T-helper 2 cell (primary cell): ENCODE measurements at places on chromosomes 3 and 15.

- no peak for DNase-seq
Observed at GRCh38 chr3:138114431-138114918, 933 bp downstream of the DZIP1L start.

DNA sequence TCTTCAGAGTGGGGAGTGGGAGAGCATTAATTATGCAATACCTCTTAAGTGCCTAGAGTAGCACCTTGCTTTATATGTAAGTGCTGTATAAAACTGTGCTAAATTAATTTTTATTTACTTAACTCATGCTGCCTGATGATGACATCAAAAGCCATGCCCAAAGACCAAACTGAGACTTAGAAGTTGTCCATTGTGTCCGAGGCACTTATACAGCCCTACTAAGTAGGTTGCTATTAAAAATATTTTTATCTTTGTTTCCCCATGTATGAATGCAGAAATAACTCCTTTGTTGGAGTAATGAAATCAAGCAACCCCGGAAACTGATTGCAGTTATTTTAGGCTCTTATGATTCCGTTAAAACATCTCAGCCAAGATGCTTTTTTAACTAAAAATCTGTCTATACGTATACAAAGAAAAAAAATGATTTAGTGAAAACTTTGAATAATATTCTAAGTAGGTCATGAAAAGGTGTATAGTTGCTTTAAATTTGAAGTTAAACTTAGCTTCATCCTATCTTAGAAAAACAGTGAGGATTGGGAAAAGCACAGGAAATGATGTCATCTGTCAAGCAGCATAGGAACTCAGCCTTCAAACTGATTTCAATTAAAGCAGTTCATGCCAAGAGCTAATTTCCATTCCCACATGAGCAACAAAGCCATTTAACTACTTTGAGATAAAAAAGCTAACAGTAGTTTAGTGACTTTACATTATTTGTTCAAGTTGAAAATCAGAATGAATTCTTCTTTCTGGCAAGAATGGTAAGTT is 43.0 kb downstream of the FBN1 start:
- no peak for DNase-seq

GRCh38 chr3:46368569-46368968 is 2.2 kb upstream of the CCR5 start:
- DNase-seq = peak; percentile 29

- no peak for DNase-seq
Observed at GRCh38 chr3:33441225-33441976, 1.2 kb upstream of the UBP1 start.

DNA sequence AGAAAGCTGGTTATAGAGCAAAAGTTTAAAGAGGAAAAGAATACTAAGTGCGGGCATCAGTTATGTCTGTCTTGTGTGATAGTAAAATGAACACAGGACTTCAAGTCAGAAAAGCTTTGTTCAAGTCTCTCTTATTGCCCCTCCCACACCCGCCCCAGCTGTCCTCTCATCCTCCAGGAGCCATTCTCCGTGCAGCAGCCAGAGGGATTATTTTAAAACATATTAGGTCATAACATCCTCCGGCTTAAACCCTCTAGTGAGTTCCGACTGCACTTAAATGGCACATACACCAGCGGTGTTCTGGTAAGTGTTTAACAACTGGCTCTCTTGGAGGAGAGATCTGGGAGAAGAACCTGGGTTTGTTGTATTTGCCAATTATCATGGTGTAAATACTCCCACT is 104.8 kb upstream of the TNFAIP8L3 start:
- no peak for DNase-seq

DNA sequence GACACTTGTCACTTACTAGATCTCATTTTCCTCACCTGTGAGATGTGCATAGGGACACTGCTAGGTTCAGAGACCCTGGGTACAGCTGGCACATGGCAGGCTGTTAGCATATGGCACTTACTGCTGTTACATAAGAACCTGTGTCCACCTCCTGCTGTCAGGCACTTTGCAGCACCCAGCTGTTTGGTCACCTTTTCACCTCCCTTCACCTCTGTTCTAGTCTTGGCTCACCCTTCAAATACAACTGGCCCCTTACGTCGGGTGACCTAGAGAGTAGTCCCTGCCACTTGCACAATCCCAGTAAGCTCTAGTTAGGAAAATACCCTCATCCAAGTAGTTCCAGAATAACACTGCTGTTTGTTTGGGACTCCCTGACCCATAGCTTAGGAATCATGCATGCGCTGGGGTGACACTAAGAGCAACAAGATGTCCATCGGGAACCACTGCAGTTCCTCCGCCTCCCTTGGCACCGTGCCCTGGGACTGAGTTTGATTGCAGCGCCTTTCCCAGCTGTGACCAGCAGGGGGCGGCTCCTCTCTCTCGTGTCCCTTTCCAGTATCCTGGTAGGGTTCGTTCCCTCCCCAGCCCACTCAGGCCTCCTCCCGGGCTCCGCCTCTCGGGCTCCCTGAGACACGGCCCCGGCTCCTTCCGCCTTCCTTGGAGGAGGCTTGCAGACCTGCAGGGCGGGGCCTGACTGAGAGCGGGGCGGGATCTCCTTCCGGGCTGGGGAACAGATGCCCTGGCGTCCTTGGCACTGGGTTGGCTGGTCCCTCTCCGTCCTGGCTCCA is 78.6 kb downstream of the ABHD5 start:
- DNase-seq = peak; percentile 64

- no peak for DNase-seq
Observed at GRCh38 chr3:71103430-71103921, 480.1 kb downstream of the FOXP1 start.

DNA sequence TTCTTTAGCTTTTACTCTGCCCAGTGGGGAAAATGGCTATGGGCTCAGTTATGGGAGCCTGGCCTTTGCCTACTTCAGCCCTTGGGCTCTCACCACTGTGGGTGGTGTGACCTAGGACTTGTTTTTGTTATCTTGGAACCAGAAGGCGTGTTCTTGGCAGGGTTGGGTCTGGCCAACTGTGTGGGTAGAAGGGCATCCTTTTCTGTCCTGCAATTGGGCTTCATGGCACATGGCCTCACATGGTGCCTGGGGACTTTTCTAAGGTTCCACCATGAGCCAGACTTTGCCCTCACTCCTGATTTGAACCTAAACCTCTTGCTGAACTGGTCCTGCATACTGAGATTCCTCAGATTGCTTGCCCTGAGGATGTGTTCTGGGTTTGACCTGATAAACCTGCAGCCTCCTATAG is 1.7 kb downstream of the GLYCTK start:
- no peak for DNase-seq

DNA sequence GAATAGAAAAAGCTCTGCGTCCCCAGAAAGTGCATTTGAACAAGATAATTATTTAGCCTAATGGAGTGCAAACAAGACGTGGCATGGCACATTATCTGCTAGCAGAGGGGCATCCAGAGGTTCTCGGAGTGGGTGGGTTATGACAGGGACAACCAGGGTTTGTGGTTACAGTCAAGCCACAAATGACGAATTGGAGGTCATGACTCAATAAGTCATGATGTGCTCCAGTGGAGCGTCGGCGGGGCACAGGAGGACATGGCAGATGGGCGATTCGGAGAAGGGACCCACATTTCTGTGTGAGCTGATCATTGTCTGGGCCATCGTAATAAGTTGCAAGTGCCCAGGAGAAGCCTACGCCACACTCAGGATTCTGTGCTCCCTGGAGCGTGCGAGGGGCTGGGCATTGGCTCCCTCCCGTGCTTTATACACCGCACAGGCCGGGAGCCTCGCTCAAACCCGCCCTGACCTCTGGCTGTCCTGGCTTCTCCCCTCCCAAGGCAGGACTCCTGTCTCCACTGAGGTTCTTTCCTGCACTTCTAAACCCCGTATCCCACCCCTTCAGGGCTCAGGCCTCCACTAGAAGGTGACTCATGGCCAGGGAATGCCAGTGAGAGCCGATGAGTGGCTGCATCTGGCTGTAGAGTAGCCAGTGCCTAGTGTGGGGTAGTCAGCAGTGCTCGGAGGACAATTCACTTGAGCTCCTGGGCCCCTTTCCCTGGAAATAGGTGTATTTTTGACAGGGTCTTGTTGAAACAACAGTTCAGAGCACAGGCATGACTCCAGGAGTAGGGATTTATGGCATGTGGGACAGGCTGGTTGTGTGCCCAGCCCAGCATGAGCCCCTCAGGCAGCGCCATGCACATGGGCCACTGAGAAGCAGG is 67.4 kb downstream of the GRIP2 start:
- peak; percentile 17 for DNase-seq

DNA sequence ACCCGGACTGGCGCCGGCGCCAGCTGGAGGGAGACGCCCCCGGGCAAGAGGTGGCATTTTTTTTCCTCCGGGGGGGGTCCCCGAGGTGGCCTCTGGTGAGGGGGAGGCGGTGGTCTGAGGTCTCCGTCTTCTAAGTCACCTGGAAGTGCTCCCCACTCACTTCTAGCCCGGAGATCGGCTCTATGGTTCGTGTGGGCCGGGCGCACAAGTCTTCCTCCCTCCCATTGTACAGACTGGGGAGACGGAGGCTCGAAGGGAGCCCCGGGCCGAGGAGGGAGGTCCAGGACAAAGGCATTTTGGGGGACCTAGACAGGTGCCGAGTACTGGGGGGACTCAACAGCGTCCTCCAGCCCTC is 4.4 kb downstream of the GATA2 start:
- no peak for DNase-seq

- DNase-seq = no peak
Observed at GRCh38 chr3:157126365-157126764, 33.6 kb downstream of the CCNL1 start.

DNA sequence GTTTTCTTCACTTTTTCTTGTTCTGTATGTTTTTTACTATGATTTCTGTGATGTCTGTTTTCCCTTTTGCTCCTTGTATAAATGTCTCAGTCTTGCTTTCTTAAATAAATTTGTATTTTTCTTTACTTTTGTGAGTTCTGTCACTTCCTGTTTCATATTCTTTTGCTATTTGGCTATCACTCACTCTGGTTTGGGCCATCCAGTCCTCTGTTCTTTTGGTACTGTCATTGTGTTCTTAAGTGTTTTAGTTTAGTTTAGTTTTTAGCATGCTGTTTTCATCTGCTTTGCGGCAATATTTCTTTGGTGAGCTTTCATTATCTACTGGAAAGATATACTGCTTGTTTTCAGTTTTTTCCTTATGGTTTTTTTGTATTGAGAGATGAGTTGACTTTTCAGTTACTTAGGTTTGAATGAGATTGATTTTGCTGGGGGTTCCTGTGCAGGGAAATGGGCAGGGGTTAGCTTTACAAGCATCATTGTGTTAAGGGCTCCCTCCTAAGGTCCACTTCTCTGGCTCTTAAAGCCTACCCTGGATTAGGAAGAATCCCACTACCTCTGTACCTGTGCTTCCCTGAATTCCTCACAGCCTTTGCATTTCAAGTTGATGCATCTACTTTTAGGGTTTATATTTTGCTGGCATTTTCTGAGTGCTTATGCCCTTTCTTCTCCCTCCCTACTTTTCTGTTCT is 35.1 kb downstream of the PDCD6IP start:
- no peak for DNase-seq

DNA sequence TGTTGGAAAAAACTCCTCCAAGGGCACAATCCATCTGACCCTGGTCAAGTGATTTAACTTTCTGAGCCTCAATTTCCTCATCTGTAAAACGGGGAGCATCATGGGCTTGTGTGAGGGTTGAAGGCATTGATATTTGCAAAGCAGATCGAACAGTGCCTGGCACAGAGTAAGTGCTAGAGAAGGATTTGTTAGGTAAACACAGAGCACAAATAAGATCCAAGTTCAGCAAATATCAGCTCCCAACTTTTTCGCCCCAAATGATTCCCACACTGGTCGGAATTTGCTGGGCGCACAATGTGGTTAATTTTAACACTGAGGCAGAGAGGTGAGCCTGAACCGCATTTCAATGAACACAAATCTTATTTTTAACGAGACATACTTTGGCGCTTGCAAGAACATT is 76.3 kb upstream of the ATP2B2 start:
- no peak for DNase-seq

- DNase-seq = no peak
Observed at GRCh38 chr15:66876731-66877476, 174.9 kb downstream of the SMAD6 start.

DNA sequence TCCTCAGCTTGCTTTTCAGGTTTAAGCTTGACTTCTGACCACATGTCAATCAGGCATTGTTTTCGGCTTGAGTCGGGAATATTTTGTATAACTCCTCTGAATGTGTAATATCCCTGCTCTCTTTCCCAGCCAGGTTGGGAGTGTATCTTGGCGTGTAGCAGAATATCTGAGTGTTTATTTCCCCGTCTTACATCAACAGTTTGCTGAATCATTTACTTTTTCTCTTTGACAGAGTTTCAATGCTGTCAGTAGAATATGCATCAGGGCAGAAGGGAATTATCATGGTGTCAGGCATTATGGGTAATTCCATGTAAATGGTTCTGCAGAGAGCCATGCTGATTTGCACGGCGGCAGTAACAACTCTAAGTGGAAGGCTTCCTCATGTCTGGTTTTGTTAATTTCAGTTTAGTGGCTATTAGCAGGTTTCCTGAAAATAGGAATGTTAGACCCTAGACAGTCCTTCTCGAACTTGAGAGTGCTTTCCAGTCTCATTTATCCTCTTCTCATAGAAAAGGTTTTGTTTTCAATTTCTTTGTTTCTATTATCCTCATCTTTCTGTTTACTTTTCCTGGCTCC is 566.3 kb downstream of the AGBL1 start:
- no peak for DNase-seq

GRCh38 chr15:58212909-58213526 is 74.8 kb downstream of the AQP9 start:
- no peak for DNase-seq

GRCh38 chr15:80155001-80155377 is 2.2 kb downstream of the FAH start:
- no peak for DNase-seq

DNA sequence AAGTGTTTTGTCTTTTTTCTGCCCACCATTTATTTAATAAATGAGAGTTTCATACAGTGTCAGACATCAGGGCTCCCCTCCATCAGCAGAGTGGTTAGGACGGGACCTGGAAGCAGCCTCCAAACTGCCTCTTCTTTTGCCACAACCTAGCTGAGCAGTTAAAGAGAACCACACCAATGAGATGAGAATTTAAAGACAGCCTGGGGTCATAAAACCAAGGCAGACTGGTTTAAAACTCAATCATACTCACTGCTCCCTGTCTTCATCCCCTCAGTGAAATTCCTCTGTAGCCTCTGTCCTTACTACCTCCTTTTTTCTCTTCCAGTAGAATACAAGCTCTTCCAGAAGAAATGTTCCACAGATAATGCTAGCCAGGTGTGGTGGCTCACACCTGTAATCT is 78.7 kb downstream of the WWTR1 start:
- no peak for DNase-seq

DNA sequence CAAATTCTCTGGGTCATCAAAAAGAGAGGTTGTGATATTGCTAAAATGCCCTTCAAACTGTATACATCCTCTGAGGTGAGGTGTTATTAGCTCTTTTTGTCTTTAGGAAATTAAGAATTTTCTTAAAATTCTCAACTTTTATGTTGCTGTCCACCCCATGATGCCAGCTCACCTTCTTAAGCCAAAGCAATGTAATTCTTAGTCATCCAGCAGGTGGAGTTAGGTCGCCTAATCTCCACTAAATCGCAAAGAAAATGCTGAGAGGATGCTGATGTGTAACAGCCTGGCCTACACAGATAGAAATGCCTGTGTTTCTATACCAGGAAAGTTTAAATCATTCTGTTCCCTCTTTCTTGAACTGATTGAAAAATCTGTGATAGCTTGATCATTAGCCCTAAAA is 770.2 kb upstream of the ALCAM start:
- no peak for DNase-seq
